ENCODE measurements at places on chromosomes 3 and 15.

GRCh38 chr15:61088675-61089074 lies 140.4 kb downstream of the RORA start:
- DNase-seq, result no peak

GRCh38 chr3:65810302-65810701 lies 228.4 kb downstream of the MAGI1 start:
- no peak for DNase-seq

DNA sequence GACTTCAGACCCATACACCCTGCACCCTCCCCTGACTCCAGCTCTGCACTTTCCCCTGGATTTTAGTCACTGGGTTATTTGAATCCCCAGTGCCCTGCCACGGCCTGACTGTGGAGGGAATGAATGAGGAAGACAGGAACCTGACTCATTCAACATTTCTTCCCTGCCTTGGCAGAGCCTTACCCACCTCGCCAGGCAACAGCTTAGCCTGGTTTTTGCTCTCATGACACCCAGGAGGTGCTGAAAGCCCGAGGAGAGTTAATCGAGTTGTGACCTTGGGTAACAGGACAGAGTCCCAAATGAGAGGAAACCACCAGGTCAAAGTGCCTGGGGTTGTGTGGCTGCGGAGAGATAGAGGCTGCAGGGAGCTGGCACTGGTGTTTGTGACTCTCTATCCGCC lies 128.3 kb downstream of the SMAD6 start:
- DNase-seq, result peak; percentile 76

DNA sequence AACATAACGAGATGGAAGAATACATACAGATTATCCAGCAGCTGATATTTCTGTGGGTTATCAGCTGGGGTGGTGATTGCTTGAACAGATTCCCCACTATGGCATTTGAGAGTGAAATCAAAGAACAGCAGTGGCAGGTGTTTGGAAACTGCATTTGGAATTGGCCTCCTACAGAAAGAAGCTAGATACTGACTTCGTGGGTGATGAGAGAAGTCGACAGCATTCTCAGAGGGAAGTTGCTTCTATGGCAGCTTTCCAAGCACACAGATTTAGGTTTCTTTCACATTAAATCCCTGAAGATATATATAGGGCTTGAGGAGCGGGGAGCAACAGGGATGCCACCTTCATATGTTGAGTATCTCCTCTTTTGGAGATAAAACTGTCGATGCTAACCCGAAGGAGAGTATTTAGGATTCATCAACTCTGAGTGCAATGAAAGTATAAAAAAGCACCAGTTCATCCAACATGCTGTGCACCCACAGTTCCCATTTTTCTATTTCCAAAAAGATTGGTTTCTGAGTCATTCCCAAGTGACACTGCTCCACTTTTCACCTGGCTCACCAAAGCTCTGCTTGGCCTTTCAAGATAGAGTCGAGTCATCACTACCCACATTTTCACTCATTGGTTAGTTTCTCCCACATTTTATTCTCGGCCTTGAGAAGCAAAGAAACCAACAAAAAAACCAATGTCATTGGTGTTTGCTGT lies 579.8 kb upstream of the SUCLG2 start:
- DNase-seq, result no peak

GRCh38 chr3:116029266-116029665 lies 406.0 kb downstream of the GAP43 start:
- DNase-seq, result no peak

GRCh38 chr3:129606636-129607390 lies at the start of gene PLXND1:
TSS of gene PLXND1 (minus strand) at chr3:129606676. CDS start at chr3:129606639, 37 bp downstream.
- peak; percentile 59 for DNase-seq

DNA sequence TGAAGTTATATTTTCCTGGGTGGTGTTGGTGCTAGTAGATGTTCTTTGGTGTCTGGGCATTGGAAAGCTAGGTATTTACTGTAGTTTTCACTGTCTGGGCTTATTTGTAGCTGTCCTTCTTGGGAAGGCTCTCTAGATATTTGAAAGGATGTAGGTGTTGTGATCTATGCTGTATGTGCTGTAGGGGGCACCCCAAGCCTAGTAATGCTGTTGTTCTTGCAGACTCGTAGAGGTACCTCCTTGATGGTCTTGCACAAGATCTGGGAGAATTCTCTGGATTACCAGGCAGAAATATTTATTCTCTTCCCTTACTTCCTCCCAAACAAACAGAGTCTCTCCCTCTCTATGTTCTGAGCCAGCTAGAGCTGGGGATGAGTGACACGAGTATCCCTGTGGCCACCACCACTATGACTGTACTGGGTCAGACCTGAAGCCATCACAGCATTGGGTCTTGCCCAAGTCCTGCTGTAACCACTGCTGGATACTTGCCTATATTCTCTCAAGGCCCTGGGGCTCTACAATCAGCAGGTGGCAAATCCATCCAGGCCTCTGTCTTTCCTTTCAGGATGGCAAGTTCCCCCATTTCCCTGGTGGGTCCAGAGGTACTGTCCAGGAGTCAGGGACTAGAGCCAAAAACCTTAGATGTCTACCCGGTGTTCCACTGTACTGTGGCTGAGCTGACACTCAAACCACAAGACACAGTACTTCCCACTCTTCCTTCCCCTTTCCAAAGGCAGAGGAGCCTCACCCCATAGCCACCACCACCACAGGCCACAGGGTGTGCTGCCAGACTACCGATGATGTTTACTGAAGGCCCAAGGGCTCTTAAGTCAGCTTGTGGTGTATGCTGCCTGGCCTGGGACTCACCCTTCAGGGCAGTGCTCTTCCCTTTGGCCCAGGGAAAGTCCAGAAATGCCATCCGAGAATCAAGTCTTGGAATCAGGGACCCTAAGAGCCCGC lies 195.2 kb upstream of the DPPA4 start:
- DNase-seq, result peak; percentile 84

DNA sequence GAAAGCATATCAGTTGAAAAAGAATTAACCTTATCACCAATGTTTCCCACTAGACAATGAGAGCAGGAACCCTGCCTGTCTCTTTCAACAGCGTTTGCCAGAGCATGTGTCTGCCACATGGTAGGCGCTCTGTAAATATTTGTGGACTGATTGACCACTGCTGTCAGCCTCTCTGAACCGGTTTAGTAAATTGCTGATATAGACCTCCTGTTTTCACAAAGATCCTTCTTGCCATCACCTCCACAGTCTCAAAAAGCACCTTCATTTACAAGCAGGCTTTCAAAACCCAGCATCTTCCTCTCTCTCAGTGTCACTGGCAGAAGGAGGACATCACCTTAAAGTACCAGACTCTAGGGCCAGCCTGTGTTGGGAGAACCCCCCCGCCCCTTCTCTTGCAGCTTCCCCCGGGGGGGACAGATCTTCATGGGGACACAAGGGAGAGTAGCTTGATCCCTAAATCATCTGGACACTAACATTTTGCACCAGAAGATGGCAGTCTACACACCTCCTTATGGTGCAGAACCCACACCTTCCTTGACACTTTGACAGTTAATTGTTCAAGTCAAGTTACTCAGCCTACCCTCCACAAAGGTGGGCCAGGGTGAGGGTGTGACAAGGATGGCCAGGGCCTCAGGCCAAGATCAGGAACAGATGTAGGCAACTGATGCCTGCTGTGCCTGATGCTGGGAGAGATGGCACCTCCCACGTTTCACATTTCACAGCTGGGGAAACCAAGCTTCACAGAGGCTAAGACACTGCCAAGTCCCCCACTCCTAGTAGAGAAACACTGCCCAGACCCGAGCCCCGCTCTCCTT lies 37.8 kb upstream of the USP3 start:
- peak; percentile 69 for DNase-seq

DNA sequence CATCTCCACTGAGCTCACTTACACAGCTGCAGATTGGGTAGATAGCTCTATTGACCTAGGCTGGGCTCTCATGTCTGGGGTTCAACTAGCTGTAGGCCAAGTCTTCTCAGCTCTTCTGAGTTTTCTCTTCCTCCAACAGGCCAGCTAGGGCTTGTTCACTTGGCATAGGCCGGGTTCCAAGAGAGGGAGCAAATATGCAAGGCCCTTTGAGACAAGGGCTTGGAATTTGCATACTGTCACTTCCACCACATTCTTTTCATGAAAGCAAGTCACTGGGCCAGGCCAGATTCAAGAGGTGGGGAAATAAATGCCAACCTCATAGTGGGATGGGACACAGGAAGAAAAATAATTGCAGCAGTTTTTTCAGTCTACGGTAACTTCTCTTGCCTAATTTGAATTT lies 25.2 kb downstream of the PIGB start:
- no peak for DNase-seq

Measured in Calu3 (cell line).